ENCODE measurements at places on chromosomes 4 and X.

GRCh38 chr4:94504545-94504944 is 52.8 kb downstream of the PDLIM5 start:
- DNase-seq = no peak

- DNase-seq = no peak
These were observed 46.1 kb upstream of the LGI2 start for GRCh38 chr4:25076625-25077398.

- DNase-seq = no peak
These were observed 84.2 kb downstream of the GPR143 start for GRCh38 chrX:9681422-9681821.

DNA sequence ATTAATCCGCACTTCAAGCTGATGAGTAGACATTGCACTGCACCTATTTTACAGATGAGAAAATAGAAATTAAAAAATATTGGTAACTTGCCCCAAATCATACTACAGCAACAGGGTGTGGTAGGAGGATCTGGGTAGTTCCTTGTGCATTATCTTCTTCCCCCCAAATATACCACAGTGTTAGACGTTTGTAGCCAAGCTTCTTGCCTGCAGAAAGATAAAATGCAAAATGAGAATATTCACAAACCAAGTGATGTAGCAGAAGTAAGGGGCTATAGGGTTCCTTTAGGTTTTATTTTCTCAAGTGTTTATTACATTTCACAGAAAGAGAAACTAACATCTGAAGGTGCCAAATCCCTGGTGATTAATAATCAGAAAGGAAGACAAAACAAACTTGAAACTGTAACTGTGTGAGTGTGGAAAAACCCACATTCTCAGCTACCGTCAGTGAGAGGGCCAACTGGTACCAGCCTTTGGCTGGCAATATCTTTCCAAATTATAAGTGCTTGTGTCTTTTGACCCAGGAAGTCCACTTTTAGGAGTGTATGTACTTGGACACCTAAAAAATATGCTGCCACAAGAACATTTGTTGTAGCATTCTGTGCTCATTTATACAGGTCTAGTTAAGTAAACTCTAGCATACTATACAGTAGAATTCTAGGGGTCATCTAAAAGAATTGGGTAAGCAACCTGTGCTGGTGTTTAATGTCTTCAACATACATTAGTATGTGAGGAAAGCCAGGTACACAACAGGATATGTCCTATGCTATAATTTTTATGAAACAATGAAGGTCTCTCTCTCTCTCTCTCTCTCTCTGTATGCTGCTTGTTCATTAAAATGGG is 6.7 kb upstream of the CD38 start:
- peak; percentile 51 for DNase-seq

GRCh38 chrX:155745792-155746191 is 133.0 kb upstream of the TMLHE start:
- DNase-seq = no peak

- no peak for DNase-seq
These were observed 44.5 kb upstream of the TBC1D9 start for GRCh38 chr4:140800666-140801065.

- peak; percentile 49 for DNase-seq
These were observed 25.9 kb downstream of the PKD2 start for GRCh38 chr4:88033309-88033708.
